ENCODE measurements at places on chromosomes 11 and 22. TPM values are rescaled to one million over a fixed set of nuclear protein-coding genes. Genes with fewer than 3 reads are reported as not detected.

The NAALADL1 gene
- 3.8 TPM for total RNA-seq

The ZNRF3 gene
- 1.4 TPM for total RNA-seq

The DERL3 gene
- total RNA-seq: 0.18 TPM

The MYOD1 gene
- not detected for total RNA-seq

The SPI1 gene
- not detected for total RNA-seq

The CEP126 gene
- total RNA-seq: 1.1 TPM

The SMC1B gene
- total RNA-seq: not detected

The GAS2L1 gene
- 1.4 TPM for total RNA-seq

The C22orf15 gene
- 2.3 TPM for total RNA-seq

The TMEM109 gene
- total RNA-seq: 17.2 TPM

The PDE2A gene
- total RNA-seq: not detected

The MUC5B gene
- total RNA-seq: not detected

The TMA7B gene
- not detected for total RNA-seq

The TREH gene
- not detected for total RNA-seq

The OR2D2 gene
- total RNA-seq: 0.28 TPM

The WBP2NL gene
- not detected for total RNA-seq

The CFAP300 gene
- total RNA-seq: 0.90 TPM

The HINFP gene
- 8.1 TPM for total RNA-seq

The DNAJB7 gene
- total RNA-seq: not detected

The VPREB1 gene
- total RNA-seq: not detected

The MS4A3 gene
- total RNA-seq: not detected

The RAB36 gene
- total RNA-seq: 2.5 TPM
